ENCODE measurements at places on chromosomes 12 and 14.

DNA sequence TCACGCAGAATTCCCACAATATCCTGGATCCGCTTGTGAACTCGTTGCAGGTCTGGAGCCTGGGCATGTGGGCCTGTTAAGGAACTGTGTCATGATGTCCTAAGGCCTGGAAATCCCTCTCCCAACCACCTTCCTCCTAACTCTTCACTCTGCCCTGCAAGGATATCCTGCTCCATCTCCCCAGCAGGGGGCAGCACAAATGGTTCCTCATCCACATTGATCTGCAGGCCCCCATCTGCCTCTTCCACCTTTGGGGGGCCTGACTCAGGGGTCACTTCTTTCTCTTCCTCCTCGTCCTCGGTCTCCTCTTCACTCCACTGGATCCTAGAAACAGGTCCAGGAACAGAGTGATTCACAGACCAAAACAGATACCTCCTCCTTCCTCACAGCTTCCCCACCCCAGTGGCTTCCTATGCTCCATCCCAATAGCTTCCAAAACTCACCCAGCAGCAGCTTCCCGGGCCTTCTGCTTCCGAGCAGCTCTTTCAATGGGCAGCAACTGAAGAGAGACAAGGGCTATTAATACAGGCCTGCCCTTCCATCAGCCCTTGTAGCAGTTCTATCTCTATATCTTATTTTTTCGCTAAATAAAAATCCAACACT lies 4.5 kb downstream of the NOP2 start:
- DNase-seq = peak; percentile 66

DNA sequence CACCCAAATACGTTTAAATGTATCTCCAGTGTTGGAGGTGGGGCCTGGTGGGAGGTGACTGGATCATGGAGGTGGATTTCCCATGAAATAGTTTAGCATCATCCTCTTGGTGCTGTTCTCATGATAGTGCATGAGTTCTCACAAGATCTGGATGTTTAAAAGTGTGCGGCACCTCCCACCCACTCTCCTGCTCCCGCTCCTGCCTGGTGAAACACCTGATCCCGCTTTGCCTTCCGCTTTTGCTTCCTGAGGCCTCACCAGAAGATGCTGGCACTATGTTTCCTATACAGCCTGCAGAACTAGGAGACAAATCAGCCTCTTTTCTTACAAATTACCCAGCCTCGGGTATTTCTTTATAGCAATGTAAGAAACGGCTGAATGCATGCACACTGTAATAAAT lies 20.1 kb downstream of the EIF5 start:
- DNase-seq = no peak

- no peak for DNase-seq
Observed at GRCh38 chr14:79103764-79104163, 933.6 kb downstream of the NRXN3 start.

DNA sequence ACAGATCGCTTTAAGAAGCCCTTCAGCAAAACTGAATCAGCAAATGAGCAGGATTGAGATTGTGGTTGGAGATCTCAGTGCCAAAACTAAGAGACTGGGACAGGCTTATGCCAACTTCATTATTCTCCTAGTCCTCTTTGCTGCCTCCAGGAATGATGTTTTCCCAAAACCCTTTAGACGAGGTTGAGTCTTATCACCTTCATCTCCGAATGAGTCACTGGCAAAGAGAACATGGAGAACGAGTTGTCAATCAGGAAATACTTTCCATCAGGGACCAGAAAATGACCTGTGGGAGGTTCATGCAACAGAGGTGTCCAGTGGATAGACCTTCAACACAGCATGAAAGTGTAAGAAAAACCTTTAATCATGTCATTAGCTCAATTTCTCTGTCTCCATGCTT lies 461.5 kb downstream of the RMST start:
- no peak for DNase-seq

- DNase-seq = no peak
Observed at GRCh38 chr14:58969951-58970751, 218.3 kb upstream of the DAAM1 start.

GRCh38 chr14:67232066-67232465 lies 9.2 kb upstream of the PALS1 start:
- no peak for DNase-seq

- DNase-seq = peak; percentile 62
Observed at GRCh38 chr14:75981426-75982265, at the start of gene TGFB3. TGFB3 (minus strand) TSS chr14:75981995; CDS start chr14:75980893, 1,102 bp downstream.

GRCh38 chr14:32513571-32514009 lies 184.5 kb downstream of the AKAP6 start:
- DNase-seq = no peak

- DNase-seq = no peak
Observed at GRCh38 chr12:17866802-17867201, 223.2 kb downstream of the RERGL start.

DNA sequence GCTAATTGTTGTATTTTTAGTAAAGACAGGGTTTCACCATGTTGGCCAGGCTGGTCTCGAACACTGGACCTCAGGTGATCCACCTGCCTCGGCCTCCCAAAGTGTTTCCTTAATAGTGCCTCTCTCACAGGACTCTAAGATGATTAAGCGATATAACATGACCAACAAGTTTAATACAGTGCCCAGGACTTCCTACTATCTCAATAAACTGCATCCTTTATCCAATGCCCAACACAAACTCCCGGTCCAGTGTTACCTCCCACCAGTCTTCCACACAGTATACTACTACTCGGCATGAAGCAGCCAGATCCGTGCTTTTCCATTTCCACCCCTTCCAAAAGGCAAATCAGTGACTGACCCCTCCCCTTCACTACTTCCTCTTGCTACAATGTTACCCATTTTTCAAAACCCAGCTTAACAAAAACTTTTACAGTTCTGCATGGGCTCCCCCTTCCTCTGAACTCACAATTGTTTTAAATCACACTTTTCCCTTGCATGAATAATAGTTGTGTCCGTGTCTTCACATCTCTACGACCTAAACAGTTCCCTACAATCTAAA lies 900 bp downstream of the NOP2 start:
- DNase-seq = no peak

DNA sequence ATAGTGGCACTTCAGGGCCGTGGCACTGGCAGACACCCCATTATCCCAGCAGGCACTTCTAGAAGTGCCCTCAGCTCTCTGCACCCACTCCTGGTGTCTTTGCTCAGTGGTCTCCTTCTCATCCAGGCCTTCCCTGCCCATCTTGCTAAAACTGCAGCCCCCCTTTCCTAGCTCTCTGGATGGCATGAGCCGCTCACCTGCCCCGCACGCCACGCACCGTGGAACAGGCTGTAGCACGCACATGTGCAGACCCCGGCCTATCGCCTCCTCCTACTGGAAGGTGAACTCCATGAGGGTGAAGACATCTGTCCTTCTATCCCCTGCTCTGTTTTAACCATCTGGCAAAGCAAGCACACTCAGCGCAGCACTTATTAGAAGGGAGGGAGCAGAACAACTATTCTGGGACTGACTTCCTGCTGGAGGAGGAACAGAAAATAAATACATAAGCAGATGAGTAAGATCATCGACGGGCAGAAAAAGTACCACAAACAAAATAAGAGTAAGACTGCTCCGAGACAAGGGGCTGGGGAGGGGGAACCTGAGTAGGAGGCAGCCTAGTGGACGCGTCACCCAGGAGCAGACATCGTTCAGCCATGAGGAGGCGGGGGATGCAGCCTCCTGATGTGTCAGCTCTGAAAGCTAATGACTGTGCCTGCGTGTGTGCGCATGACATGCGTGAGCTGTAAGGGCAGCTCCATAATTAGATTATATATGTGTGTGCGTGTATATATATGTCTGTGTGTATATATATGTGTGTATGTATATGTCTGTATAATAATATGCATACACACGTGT lies 7.8 kb upstream of the FZD10 start:
- DNase-seq = no peak

DNA sequence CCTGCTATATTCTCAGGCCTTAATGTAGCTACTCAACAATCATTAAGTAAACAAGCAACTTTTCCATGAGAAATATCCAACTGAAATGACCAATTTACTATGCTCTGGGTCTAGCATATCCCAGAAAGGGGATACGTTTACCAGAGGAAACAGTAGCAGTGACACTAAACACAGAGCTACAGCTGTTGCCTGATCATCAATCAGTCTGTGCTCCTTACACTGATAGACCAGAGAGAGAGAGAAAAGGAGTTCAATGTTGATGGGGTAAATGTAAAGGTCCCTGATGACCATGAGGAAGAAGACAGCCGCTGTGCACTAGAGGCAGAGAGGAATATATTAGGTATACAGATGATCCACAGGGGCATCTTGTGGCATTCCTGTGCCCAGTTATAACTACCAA lies 397.2 kb upstream of the USP15 start:
- no peak for DNase-seq

DNA sequence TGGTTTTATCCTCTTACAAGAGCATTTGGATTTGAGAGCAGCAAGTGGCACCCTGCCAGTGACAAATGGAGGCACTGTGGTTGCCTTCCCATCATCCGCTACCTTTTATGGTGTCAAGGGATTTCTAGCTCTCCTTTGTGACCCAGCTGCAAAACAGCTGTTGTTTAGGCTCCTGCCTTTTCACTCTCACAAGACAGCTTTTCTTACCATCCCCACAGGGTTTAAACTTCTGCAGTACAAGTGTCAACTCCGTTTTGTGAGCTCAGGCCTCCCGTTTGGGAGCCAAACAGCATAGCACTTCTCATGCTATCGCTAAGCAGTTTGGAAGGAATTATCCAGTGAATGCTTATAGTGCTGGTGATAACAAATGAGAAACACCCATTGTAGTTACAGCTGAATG lies 331.4 kb downstream of the TMTC2 start:
- DNase-seq = no peak

DNA sequence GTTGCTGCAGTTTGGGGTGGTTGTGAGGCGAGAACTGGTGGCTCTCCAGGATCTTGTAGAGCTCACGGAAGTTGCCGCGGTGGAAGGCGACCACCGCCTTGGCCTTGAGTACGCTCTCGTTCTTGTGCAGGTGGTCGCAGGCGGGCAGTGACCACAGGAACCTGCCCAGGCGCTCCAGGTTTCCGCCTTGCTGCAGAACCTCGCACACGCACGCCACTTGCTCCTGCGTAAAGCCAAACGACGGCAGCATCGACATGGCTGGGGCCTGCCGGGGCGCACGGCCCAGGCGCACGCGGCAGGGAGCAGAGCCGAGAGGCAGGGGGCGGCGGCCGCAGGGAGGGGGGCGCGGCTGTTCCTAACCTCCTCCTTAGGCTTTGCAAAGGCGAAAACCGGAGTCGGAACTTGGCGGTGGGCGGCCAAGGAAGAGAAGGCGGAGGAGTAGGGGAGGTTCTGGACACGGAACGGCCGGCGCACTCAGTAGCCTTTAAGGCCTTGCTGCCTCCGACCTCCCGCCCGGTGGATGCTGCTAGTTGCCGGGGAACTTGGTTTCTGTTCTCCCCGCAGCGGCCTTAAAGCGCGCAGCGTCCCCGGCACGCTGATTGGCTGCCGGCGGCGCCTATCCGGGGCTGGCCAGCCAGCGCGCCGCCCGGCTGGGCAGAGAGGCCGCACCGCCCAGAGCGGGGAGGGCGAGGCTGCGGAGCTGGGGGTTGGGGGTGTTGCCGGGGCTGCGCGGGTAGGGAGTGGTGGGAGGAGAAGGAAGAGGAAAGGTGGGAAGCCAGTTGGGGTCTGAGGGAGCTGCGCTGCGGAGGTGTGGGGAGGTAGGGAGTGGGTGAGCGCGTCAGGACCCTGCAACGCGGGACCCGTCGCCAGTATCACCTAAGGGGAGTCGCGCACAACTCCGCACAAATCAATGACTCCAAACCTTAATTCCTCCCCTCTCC lies at the start of gene SIX1:
Gene SIX1, minus strand, starts transcription at position 544 of the 941 bp plus-strand sequence. Its CDS starts 288 bp downstream, at position 256.
- DNase-seq = no peak

DNA sequence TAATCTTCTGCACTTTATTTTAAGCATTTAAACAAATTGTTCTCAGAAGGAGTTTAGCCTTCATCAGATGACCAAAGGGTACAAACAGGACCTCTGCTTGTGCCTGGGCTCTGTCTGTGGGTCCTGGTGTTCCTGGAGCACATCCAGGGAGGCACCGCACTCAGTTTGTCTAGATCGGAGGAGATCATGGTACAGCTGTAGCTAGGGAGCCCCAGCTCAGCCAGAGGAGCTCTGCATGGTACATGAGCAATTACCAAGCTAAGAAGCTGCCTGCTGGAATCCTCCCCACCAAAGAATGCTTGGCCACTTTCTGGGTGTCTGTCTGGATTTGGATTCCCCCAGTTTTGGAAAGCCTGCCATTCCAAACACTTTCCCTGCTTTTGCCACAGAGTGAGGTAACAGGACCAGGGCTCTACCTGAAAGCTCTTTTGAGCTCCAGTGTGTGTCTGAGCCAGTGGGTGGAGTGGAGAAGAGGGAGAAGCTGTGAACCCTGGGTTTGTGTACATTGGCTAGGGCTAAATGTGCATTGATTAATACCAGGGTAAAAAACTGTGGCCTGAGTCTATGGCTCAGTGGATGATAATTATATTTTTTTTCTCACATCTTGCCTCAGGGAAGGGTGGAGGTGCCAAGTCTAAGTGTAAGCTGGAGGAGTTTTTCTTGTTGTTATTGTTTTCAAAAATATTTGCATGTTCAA lies 163.7 kb upstream of the IGF1 start:
- no peak for DNase-seq

GRCh38 chr12:132400011-132400641 lies 70.7 kb upstream of the GALNT9 start:
- no peak for DNase-seq

DNA sequence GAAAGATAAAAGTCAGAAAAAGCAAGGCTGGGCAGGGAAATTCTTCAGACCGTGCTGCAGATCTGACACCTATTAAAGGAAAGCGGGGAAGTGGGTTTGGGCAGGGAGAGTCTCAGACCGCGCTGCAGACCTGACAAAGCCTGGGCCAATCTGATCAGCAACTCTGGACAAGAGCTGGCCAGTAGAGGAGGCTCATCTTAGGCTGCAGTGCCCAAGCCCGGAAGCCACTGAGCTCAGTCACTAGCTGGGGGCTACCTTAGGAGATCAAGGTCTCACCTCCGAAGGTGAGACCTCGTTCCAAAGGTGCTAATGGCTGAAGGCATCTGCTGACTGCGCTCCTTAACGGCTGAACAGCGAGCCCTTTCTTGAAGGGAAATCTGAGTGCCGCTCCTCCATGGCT lies 60.2 kb downstream of the SINHCAF start:
- DNase-seq = no peak

GRCh38 chr14:84074626-84075025 lies 1455.3 kb upstream of the FLRT2 start:
- DNase-seq = no peak

DNA sequence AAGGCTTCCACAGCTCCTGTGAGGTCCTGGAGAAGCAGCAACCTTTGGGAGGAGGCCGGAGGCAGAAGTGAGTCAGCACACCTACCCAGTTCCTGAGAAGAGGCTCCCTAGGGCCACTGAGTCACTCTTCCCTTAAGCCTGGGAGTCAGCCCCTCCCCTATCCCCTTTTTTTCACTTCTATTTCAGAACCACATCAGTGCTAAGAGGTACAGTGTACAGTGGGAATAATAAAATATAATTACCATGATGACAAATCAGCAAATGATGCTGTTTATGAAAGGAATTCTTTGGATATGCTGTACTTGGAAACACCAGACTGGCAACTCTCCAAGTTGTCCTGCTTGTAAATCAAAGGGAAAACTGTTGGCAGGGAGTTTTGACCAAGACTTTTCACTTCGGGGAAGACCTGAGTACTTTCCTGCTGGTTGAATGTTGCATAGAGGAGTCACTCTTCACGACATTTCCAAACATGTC lies 7.8 kb upstream of the TBPL2 start:
- no peak for DNase-seq

GRCh38 chr12:103905730-103906349 lies 24.4 kb upstream of the HSP90B1 start:
- no peak for DNase-seq
